Inflammatory macrophage (primary cell): ENCODE measurements at places on chromosomes 2 and 18.
A peak's percentile ranks its signal among the peaks of the same experiment; 100 is the strongest.

DNA sequence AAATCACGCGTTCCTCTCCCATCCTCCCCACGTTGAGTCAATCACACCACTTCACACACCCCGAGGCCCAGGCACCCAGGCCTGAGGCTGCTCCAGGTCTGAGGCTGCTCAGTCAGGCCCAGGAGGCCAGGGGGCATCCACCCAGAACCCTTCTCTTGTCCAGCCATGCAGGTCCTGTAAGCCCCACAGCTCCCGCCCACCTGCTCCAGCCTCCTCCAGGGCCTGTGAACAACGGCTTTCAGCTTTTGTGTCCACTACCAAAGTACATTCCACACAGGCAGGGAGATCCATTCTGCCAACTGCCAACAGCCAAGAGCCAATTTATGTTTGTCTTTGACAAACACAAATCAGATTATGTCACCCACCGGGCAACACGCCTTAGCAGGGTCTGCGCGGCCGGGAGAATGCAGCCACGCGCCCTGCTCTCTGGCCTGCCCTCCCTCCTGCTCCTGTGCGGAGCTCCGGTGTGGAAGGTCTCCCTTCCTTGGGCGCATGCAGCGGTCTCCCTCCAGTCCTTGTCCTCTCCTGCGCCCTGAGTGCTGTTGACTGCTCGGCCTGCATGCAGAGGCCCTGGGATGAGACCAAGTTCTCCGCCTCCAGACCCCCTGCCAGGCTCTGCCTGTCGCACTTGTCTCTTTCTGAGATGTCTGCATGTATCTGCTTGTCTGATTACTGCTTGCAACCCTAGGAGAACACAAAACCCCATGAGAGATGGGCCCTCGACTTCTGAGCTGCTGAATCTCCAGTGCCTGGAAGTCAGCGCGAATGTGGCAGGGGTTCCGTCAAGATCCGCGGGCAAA is 146.6 kb downstream of the ZNF516 start:
- no peak for DNase-seq

DNA sequence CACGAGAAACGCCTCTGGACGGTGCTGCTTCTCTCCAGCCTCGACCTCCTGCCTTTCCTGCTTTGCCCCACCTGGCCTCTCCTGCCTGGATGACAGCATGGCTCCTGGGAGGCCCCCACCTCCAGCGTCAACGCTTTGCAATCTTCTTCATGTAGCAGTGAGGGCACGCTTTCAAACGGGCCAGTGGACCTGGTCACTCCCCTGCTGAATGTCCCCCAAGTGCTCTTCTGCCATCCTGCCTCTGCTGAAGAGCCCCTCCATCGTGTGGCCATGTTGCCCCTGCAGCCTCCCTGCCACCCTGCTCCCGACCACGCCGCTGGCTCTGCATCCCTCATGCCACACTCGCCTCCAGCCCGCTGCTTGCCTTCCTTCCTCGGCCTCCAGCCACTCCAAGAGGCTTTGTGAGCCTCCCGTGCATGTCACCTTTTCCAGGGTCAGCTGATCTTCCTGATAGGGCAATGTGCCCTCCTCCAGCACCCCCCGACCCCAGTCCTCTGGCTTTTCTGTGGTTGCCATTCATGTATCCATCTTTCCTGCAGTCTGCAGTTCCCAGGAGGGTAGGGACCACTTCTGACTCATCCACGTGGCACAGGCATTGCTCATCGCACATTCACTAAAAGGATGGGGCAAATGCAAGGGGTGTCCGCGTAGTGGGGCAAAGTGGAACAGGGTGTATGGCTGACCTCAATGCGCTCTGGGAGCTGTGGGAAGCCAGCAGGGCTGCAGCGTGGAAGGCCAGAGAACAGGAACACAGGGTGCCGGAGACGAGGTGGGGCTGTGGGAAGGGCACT is 268.8 kb downstream of the TWIST2 start:
- no peak for DNase-seq

DNA sequence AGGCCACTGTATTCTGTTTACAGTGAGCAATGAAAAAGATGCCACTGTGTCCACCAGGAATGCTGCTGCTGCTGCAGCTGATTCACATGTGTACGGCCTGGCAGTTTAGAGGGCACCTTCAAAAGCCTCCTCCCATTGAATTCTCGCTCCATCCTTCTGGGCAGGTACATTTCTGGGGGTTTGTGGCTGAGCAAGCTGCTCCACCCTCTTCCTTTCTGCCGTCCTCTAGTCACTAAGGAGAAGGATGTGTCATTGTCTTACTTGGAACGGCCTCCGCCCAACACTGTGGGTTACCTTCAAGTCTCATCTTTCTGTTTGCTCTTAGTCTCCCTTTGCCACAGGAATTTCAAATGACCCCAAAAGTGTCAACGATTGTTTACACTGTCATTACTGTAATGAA is 182.0 kb downstream of the ZBTB7C start:
- DNase-seq, result peak; percentile 52

DNA sequence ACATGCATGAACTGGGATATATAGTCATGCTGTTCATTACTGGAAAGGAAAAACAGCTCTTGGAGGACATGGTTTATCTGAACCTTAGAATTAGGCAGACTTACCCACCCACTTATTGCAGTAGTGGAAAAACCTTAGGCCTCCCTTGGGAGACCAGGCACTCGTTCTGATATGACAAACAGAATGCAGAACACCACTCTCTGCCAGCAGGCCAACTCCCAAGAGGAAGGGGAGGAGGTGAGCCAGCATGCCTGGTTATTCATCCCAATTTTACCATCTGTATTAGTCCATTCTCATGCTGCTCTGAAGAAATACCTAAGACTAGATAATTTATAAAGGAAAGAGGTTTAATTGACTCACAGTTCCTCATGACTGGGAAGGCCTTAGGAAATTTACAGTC is 17.5 kb downstream of the C18orf63 start:
- DNase-seq, result no peak

DNA sequence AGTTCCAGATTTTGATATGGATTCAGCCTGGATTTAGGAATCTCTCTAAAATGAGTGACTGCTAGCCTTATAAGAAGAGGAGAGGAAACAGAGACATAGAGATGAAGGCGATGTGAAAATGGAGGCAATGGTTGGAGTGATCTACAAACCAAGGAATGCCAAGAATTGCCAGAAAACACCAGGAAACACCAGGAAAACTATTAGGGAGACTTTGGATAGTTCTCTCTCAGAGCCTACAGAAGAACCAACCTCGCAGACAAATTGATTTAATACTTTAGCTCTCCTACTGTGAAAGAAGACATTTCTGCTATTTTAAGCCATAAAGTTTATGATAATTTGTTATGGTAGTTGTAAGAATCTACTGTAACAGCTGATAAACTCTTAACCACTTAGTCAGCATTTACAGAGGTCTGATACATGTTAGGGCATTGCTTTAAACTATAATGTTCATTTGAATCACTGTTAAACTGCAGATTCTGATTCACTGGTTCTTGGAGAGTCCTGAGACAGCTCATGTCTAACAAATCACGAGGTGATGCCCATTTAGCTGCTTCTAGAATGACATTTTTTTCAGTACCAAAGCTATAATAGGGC is 1702.6 kb upstream of the LRRTM1 start:
- no peak for DNase-seq

GRCh38 chr2:26346454-26347053 is at the start of gene ADGRF3:
Gene ADGRF3 (minus strand): TSS chr2:26346789. CDS start chr2:26346234, 555 bp downstream.
- DNase-seq, result peak; percentile 51

- peak; percentile 47 for DNase-seq
These were observed at the start of gene TNFRSF11A for GRCh38 chr18:62324917-62325805. Gene TNFRSF11A (plus strand): TSS chr18:62325310. CDS start chr18:62325353, 43 bp downstream.

DNA sequence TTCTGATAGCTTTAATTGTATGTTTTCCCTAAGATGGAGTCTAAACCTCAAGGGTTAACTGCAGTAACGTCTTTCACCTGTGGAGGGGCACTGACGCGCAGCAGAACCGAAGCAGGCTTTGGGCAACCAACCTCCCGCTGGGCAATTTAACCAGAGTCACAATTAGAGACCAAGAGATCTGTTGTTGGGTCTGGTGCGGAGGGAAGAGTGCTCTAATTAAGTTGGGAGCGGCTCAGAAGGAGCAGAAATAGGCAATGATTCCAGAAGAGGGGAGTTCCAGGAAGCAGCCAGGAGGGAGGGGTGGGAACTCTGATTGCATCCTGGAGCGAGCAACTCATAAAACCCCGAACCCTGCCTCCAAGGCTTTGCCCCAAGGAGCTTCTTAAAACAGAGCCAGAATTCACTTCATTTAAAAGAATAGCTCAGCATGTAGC is 245.8 kb downstream of the PAX3 start:
- DNase-seq, result no peak

DNA sequence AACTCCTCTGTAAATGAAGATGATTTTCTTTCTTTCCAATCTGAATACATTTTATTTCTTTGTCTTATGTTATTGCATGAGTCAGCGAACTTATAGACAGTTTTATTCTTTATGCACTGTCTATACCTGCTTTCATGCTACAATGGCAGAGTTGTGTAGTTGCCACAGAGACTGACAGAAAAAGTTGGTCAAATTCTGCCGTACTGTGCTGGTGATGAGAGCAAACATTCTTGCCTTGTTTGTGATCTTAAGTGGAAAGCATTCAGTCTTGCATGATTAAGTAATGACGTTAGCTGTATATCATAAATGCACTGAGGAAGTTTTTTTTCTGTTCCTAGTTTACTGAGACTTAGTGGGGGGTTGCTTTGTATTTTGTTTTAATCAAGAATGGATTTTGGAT is 32.9 kb downstream of the ZC3H15 start:
- DNase-seq, result no peak

DNA sequence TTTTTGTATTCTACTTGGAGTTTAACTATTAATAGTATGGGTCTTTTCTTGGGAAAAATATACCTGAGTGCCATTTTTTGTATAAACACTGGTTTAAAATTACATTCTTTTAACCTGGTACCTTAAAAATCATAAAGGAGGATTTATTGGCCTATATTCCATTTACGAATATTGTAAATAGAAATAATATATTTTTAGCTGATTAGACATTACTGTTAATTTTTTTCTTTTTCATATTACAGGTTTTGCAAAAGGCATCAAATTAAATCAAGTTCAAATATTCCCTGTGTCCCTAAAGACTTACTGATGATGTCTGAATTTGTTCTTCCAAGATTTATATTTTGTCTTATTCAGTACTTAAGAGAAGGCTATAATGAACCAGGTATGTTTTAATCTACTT is 44.7 kb downstream of the UBR3 start:
- DNase-seq, result no peak

DNA sequence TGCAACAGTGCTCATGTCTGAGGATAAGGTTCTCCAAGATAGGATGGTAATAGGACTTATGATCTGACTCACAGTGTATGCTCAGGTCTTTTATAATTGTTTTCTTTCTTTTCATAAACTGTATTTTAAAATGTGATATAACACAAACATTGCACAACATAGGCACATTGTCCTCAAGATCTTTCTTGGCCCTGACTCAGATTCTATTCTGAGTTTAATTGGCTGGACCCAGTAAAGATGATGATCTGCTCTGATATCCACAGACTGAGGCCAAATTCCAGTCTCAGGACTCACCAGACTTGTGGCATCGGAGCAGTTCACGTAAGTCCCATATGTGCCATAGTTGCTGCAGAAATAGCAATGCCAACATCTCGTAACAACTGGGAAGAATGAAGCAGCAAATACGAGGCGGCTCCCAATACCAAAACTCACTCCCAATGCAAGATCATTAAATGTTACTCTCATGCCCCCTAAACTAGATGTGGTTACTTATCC is 448.9 kb upstream of the SLC14A2 start:
- DNase-seq, result no peak

GRCh38 chr2:121529439-121530211 is 1.1 kb upstream of the RNU4ATAC start:
- DNase-seq, result no peak

- DNase-seq, result no peak
These were observed 190.1 kb downstream of the CDCA7 start for GRCh38 chr2:173544641-173545363.

- no peak for DNase-seq
These were observed 250.5 kb downstream of the GLI2 start for GRCh38 chr2:120985997-120986651.

GRCh38 chr2:235537587-235537986 is 43.7 kb downstream of the AGAP1 start:
- DNase-seq, result no peak

GRCh38 chr2:207748993-207749392 is 20.7 kb downstream of the FZD5 start:
- no peak for DNase-seq

DNA sequence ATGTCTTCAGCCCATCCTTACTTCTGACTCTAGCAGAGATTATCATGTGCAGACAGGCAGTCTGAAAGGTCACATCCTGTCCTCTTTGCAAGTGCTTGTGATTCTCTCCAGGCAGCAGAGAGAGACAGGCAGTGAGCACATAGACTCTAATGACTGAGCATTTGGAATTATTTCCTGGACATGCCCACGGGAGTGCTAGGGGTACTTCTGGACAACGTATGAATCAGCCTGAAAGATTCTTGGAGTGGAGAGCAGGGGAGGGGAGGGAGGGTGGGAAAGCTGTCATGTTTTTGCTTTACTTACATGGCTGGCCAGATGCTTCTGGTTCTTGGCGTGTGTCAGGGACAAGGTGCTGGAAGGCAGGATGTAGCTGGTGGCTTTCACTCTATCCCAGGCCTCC is 150.6 kb downstream of the RIF1 start:
- no peak for DNase-seq

DNA sequence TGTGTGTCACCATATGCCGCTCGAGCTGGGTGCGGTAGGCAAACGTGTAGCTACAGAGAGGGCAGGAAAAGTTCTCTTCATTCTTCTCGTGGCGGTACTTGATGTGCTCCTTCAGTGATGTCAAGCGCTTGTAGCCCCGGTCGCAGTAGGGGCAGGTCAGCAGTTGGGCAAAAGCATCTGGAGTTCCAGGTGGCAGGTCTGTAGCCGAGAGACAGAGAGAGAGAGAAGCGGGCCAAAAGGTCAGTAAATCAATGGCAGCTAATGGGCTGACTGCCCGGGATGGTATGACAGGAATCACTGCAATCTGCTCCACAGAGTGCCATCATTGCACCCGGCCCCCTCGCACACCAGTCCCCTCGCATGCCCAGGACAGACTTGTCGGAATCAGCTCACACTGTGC is 116.0 kb downstream of the ZEB2 start:
- no peak for DNase-seq

DNA sequence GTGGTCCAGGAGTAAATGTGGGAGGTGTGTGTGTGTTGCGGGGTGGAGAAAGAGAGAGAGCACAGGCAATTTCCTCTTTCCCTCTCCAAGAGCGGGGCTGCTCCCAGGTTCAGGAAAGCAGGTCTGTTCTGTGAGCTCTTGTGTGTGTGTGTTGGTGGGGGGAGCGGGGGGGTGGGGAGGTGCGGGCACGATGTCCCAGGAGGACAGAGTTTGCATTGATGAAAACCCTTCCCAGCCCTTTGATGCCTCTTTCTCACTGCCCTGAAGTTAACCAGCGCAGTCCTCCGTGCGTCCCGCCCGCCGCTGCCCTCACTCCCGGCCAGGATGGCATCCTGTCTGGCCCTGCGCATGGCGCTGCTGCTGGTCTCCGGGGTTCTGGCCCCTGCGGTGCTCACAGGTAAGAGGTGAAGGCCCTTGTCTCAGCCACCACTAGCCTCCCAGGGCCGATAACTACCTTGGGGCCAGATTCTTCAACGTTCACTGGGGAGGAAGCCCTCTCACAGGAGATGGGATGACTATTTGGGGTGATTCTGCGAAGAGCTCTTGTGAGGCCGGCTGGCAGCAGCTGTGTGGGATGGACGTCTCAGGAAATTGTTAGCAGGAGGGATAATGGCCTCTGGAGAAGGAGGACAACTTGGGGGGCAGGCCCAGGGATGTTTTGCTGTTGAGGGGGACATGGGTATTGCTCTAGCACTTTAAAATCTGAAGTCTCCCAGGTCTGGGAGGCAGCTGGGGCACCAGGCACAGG is at the start of gene SNORC:
TSS of gene SNORC (plus strand) at position 247 of the 748 bp plus-strand sequence. CDS start at position 325, 78 bp downstream.
- DNase-seq, result no peak
